ENCODE measurements at places on chromosomes 2 and 18.

GRCh38 chr2:102357937-102358336, 2.3 kb downstream of the IL18R1 start:
- DNase-seq, result no peak

GRCh38 chr2:190184460-190184859, 121.9 kb upstream of the MSTN start:
- no peak for DNase-seq

DNA sequence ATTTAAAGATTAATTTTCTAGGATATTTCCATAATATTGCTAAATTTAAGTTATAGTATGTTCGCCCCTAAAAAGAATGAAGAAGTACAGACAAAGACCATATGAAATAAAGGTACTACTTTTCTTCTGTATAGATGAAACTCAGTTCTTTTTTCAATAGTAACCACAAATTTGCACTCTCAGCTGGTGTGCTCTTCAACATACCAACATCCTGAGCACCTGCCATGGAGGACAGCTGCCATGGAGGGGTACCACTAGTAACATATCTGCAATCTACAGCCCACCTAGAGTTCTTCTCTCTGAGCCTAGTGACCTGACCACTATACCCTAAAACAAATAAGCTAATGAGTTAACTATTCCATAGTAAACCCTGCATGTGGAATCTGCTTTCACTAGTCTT, 36.8 kb upstream of the ERCC3 start:
- no peak for DNase-seq

DNA sequence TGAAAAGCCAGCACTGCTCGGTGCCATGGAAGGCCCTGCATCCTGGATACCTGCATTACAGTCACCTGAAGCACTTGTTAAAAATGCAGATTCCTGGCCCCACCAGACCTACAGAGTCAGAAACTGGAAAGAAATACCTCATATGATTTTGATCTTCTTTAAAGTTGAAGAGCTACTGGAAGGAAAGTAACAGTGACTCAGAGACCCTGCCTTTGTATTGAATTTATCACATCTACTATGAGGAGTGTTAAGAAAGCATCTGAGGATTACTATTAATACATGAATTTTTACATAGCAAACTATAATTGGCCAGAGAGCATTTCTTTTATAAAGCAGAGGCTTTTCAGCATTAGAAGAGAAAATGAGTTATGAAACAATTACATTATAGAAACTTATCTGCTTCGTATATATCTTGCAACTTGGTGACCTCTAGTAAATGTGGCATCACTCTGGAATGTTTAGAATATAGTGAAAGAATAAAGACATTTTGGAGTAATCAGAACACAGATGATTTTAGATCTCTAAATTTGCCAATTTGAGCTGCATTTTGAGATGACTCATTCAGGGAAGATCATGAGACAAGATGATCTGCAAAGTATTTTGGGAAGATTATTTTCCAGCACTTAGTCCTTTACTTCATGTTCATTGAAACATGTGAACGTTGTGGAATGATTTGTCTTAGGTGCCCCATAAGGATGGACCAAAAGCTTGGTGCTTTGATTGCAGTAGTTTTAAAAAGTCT, 12.2 kb downstream of the PTPRM start:
- DNase-seq, result no peak

GRCh38 chr2:208542465-208543041, 136.0 kb downstream of the PTH2R start:
- DNase-seq, result no peak

- no peak for DNase-seq
These were observed 132.6 kb downstream of the SEPTIN10 start for GRCh38 chr2:109481196-109481555.

- DNase-seq, result no peak
These were observed 42.5 kb downstream of the GPC1 start for GRCh38 chr2:240477916-240478315.

DNA sequence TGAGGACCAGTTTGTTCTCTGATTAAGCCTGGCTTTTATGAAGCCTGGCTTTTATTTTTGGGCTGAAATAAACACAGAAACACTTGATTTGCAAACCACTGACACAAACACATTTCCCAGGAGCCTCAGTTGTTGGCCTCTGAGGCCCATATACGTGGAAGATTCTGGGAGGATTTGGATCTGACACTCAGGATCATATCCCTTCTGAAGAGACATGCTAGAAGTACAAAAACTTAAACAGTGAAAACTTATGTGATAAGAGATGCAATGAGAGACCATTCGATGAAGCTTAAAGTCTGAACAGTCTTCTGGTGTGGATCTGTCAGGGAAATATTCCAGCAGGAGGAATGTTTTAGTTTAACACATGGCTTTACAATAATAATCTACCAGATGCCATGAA, 33.0 kb downstream of the MYT1L start:
- DNase-seq, result no peak

- DNase-seq, result no peak
These were observed 483.9 kb upstream of the CRIM1 start for GRCh38 chr2:35871672-35872071.

DNA sequence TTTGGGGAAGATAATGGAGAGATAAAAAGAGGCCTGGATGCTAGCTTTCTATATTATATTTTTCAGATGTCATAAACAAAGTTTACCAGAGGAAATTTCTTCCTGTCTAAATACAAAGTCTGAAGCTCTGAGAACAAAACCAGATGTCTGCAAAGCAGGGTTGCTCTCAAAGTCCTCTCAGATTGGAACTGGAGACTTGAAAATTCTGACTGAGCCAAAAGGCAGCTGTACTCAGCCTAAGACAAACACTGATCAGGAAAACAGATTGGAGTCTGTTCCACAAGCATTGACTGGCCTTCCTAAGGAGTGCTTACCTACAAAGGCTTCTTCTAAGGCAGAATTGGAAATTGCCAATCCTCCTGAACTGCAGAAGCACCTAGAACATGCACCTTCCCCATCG, 25.1 kb downstream of the KDM3A start:
- no peak for DNase-seq

- no peak for DNase-seq
These were observed 112.1 kb downstream of the KYNU start for GRCh38 chr2:142989273-142990204.

- no peak for DNase-seq
These were observed 15.5 kb downstream of the FOSL2 start for GRCh38 chr2:28407976-28408690.

- no peak for DNase-seq
These were observed 17.1 kb upstream of the AAK1 start for GRCh38 chr2:69660637-69661036.

GRCh38 chr2:101710471-101711318, 13.2 kb downstream of the MAP4K4 start:
- no peak for DNase-seq

DNA sequence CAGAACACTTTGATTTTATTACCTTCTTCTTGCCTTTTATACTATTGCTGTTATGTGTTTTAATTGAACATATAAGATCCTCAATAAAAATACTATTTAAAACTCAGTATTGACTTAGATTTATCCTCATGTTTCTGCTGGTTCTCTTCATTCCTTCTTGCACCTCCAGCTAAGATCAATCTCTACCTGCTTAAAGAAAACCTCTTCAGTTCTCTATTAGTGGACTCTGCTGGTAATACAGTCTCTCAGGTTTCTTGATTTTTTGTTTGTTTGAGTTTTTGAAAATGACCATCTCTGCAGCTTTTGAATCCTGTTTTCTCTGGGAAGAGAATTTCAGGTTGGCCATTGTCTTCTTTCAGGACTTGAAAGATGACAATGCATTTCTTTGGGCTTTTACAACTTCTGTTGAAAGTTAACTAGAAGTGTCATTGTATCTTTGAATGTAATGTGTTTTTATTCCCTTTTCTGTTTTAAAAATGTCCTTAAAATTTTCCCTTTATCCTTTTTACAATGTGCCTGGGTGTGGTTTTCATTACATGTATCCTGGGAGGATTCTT, 29.8 kb upstream of the TMEM131 start:
- DNase-seq, result no peak

DNA sequence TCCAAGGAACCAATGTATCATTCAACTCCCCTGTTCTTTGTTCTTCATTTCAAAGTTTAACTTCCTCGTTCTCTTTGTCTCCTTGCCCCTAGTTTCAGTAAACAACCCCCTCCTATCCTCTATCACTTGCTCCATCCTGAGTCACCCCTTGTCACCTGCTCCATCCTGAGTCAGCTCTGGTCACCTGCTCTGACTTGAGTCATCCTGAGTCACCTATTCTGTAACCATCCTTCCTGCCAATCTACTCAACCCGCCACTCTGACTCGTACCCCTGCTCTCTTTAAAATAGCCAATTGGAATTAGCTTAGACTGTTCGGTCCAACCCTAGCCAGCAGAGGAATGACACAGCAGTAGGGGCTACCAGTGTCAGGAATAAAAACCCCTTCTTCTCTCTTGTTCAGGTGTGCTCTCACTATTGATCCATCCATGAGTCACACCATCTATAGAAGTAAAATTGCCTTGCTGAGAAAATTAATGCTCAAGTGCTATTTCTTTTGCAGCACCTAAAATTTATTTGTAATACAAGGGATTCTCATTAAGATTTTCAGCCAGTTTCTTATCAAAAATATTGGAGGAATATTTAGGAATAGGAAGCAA, 326.8 kb downstream of the AKAIN1 start:
- DNase-seq, result no peak

GRCh38 chr2:210460322-210461227, 16.0 kb downstream of the LANCL1 start:
- no peak for DNase-seq

GRCh38 chr2:236402033-236402790, 138.0 kb upstream of the ASB18 start:
- DNase-seq, result no peak

DNA sequence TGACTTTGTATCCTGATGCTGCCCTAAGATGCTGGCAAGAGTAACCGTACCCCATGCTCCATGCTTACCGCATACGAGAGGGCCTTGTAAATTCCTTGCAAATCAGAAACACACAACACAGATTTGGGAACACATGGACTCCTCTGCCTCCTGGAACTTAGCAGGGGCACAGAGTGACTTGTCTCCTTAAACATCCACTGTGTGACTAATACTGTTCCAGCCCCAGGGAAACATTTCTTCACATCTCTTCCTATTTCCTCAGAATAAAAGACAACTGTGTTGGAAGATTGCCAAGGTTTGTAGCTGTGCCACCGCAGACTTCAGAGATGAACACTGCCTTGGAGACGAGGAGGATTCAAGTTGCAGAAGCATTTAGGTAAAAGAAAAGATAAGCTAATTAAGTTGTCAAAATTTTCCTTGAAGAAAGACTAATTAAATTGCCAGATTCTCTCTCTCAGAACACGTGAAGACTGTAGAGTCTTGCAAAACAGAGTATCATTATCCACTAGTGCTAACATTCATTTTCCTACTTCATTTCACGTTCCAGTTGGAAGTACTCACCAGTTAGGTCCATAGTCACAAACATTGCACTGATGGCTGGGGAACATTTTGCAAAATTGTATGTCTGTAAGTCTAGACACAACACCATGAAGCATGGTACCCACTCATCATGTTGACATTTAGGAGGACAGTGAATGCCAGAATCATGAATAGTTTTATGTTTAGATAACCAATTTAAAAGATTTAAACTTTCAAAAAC, 188.8 kb downstream of the TSN start:
- DNase-seq, result no peak

- no peak for DNase-seq
These were observed 1411.6 kb upstream of the CDH2 start for GRCh38 chr18:29588446-29589100.

GRCh38 chr2:217622205-217623060, 380.4 kb downstream of the TNS1 start:
- no peak for DNase-seq

DNA sequence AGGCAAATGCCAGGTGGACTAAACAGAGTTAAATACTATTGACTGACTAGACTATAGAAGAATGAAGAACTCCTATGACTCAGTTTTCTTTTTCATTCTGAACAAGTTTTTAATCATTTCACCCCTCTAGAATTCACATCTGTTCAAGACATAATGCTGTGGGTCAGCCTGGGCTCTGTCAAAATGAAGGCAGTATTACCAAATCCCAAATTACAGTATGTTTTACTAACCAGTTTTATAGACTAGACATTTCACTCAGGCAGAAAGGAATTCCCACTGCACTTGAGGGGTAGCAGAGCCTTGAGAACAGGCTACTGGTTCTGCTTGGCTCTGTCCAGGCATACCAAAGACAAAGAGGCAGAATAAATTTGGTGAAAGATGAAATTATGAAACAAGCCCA, 511.7 kb downstream of the EPHA4 start:
- DNase-seq, result no peak

DNA sequence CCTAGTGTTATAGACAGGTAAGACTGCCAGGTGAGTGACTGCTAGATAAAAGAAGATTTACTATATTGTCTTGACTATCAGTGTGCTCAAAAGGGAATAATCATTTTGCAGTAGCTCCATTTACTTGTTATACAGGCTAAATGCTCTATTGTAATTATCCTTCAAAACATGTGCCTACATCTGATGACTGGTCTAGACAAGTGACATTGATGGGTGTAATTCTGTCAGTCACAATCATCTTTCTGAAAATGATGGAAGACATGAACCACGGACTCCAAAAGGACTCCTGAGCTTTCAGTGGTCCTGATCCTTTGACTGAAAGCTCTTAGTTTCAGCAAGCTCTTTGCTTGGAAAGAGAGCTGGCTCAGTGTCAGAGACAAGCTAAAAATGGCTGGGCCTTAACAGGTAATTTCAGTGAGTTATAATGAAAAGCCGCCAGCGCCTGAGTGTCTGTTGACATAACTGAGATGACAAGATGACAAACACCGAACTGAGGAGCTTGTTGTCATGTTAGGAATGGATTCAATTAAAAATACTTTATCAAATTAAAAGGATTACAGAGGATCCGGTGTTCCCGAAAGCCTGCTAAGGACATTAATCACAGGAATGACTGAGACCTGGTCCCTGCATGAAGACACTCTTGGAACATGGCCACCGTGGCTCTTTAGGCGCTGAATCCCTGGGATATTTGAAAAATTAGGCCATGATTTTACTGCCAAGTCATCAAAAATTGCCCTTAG, 141.7 kb downstream of the CMPK2 start:
- DNase-seq, result peak; percentile 14

- no peak for DNase-seq
These were observed 559 bp downstream of the MYL12A start for GRCh38 chr18:3248062-3248657.

DNA sequence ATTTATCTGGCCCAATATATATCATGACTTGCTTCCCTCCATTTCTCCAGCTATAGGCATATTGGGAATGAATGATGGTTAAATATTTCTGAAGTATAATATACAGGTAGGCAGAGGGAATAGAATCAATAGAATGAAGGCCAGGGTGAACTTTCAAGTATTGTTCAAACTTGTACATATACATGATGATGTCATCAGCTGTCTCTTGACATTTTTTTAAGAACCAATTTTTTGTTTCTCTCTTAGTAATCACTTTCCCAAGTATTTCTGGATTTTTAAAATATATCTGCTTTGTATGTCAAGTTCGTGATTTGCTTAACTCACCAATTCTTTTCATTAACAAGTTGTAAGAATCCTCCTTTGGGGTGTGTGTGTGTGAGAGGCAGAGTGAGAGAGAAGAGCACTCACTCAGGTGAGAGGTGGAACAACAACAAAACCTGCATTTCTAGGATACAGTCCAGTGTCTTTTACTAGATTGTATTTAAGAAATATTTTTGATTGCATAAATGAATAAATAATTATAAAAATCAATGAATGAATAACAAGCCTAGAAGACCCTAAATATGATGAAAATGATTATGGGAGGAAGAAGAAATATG, 1239.1 kb downstream of the LRP1B start:
- DNase-seq, result no peak
